Right ventricle myocardium superior (tissue), 1 donor: ENCODE measurements at places on chromosomes 7 and 10. TPM values are rescaled to one million over a fixed set of nuclear protein-coding genes. Genes with fewer than 3 reads are reported as not detected.

GRCh38 chr7:68180761-68181160 lies 1184.1 kb downstream of the TYW1 start:
- DNase-seq = no peak

GRCh38 chr10:48404646-48405045 lies 98.2 kb downstream of the MAPK8 start:
- no peak for DNase-seq

DNA sequence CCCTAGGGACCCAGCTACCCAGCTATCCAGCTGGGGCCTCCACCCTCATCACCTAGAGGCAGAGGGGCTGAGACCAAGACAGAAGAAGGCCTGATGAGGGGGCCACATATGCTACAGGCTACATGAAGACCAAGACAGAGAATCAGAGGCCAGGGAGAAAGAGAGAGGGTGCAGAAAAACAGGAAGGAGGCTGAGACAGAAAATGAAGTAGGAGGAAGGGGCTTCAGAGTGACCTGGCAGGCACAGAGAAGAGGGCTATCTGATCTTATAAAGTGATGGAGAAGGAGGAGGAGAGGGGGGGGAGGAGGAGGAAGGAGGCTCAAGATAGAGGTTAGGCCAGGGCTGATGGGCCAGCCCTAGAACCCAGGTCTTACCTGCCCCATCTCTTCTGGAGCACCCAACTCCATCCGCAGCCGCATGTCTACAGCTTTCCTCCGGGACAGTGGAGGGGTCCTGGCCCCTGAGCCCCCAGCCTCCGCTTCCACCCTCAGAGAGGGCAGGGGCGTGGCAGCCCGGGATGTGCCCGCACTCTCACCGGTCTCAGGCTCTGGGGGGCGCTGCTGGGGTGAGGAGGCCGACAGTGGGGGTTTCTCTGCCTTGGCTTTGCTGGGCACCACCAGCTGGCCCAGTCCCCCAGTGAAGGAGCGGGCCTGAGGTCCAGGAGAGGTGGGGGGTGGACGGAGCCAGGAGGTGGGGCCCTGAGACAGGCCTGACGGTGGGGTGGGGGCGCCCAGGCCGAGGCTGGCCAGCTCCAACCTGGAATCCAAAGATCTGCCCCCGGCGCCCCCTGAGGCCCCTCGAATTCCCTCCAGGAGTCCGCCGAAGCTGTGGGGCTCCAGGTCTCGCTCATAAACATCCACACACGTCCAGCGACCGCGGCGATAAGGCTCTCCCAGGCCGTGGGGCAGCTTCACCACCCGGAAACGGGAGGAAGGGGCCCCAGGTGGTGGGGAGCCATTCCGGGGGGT lies 1.8 kb downstream of the TSC22D4 start:
- no peak for DNase-seq

Gene OR2A5
- total RNA-seq = not detected

- no peak for DNase-seq
Observed at GRCh38 chr10:125802131-125802530, 20.9 kb downstream of the UROS start.

- DNase-seq = peak; percentile 24
Observed at GRCh38 chr7:159098424-159098786, 46.3 kb downstream of the VIPR2 start.

Gene RARRES2
- 24.0 TPM for total RNA-seq

Gene ZNF92
- 2.9 TPM for total RNA-seq

- DNase-seq = peak; percentile 38
Observed at GRCh38 chr10:71299071-71299785, 19.8 kb upstream of the SLC29A3 start.

Gene PTN
- total RNA-seq = 18.8 TPM

- DNase-seq = no peak
Observed at GRCh38 chr10:44362866-44363711, 21.8 kb downstream of the CXCL12 start.

- DNase-seq = peak; percentile 47
Observed at GRCh38 chr7:4713183-4713784, 31.2 kb downstream of the FOXK1 start.

DNA sequence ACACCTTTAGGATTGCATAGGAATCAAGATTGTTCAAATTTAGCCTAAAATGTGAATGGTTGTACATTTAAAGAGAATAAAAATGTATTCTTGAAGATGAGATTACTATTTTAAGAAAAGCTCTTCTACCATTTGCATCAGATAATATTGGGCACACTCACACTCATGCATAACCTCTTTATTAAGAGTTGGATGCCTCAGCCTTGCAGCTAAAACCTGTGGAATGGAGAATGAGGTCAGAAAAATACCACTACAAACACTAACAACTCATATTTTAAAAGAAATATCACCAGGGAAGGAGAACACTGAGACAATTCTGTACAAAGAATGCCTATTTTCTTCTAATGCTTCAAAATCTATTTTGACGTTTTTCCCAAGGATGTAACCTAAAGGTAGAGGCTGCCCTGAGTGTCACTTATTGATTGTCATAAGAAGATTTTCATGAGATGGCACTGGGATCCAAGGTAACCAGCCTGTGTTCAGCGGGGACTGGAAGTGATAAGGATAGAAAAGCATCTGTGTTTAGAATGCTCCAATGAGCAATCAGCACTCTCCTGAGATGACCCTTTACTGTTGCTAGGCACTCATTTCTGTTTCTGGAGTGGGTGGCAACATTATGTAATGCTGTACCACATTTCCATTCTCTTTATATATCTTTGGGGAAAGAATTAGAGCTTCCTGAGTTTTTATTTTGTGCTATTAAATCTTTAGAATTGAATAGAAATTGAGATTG lies 26.6 kb downstream of the REEP3 start:
- no peak for DNase-seq

GRCh38 chr7:69625238-69625637 lies 27.0 kb downstream of the AUTS2 start:
- DNase-seq = no peak
